ENCODE measurements at places on chromosomes 7 and 10. TPM values are rescaled to one million over a fixed set of nuclear protein-coding genes. Genes with fewer than 3 reads are reported as not detected.

- DNase-seq, result no peak
- H3K27me3 ChIP-seq, result no peaks in the 10 kb centered on the region
- H3K27ac ChIP-seq, result no peak overlapping the region
- peaks cover 3% of the 10 kb centered on the region for H3K36me3 ChIP-seq
- no peak overlapping the region for H3K4me3 ChIP-seq
Measured at GRCh38 chr10:102534333-102534732, 30.6 kb downstream of the SUFU start.

- no peak for DNase-seq
- peaks cover under 1% of the 10 kb centered on the region for H3K36me3 ChIP-seq
- no peaks in the 10 kb centered on the region for H3K4me1 ChIP-seq
- no peak overlapping the region for H3K4me3 ChIP-seq
- H3K27ac ChIP-seq, result no peak overlapping the region
Measured at GRCh38 chr10:31914370-31914769, 14.3 kb downstream of the ARHGAP12 start.

GRCh38 chr10:58627392-58627791 lies 114.7 kb downstream of the BICC1 start:
- H3K27ac ChIP-seq, result no peak overlapping the region
- no peak for DNase-seq
- H3K4me1 ChIP-seq, result no peaks in the 10 kb centered on the region
- H3K36me3 ChIP-seq, result no peaks in the 10 kb centered on the region
- no peak overlapping the region for H3K4me3 ChIP-seq

DNA sequence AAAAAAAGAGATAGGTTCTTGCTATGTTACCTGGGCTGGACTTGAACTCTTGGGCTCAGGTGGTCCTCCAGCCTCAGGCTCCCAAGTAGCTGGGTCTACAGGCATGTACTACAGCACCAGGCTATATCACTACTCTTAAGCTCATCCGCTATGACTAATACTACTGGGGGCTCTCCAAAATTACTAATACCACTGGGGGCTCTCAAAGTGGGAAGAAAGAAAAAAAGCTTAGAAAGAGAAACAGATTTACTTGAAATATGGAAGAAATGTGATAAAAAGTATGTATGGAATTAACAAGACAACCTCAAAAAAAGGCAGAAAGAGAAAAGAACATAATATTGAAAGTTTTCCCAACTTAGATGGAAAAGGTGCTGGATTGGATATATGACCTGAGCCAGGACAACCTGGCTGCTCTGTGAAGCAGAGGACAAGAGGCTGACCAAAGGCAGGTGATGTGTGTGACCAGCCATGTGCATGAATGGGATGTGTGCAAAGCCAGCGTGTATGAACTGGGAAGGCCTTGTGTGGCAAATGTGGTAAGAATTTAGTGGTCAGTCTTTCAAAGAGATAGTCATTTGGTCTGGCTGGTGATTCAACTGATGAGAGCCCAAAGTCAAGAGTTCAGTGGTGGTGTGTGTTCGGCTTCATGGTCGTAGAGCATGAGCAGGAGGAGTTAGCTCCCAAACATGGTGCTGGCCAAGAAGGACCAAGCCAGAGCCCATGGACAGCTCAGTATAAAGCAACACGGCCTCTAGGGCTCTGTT lies 232.4 kb upstream of the KLF14 start:
- H3K36me3 ChIP-seq, result peaks cover 36% of the 10 kb centered on the region
- no peak overlapping the region for H3K4me3 ChIP-seq
- peaks cover 62% of the 10 kb centered on the region for H3K4me1 ChIP-seq
- H3K27ac ChIP-seq, result no peak overlapping the region

DNA sequence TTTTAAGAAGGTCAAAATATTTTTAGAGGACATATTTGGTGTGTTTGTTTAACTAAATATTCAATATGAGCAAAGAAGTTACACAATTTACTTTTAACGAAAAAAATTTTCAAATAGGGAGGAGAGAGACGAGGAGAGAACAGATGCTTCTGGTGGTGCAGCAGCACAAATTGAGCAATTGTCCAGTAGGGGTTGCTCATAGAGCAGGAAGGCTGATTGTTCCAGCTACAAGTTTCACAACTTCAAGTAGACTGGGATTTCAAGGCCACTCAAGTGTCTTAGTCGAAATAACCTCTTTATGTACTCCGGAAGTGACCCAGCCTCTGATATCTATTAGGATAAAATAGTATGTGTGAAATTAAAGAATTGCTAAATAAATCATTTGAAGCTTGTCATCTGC lies 197.9 kb downstream of the HDAC9 start:
- H3K27me3 ChIP-seq, result no peaks in the 10 kb centered on the region
- no peak overlapping the region for H3K4me3 ChIP-seq
- no peaks in the 10 kb centered on the region for H3K36me3 ChIP-seq
- DNase-seq, result no peak
- no peak overlapping the region for H3K27ac ChIP-seq

Gene CHST3
- not detected for total RNA-seq

Gene OR6B1
- not detected for total RNA-seq
